ENCODE measurements at places on chromosomes 11 and 22.

DNA sequence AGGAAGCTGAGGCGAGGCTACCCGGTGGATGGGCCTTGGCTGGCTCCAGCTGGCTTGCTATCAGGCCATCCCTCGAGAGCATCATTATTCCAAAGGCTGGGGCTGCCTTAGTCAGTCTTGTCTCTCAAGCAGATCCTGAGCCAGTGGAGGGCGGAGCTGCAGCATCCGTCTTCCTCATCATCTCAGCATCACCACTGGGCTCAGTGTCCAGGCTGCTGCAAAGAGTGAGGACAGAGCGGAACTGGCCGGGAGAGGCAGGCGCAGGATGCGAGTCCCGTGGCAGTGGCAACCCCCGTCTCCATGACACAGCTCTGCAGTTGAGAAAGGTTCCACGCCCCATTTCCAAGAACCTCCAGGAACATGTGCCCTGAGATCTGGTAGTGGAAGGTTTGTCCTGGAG lies 4.4 kb downstream of the TP53I11 start:
- DNase-seq: peak; percentile 19

- no peak for DNase-seq
These were observed 61.4 kb downstream of the ABTB2 start for GRCh38 chr11:34296412-34296811.

- no peak for DNase-seq
These were observed 481.4 kb downstream of the ETS1 start for GRCh38 chr11:128105950-128106349.

- no peak for DNase-seq
These were observed 317.8 kb downstream of the MIAT start for GRCh38 chr22:26974914-26975803.

GRCh38 chr11:124120891-124121290 lies 5.6 kb downstream of the VWA5A start:
- DNase-seq: no peak

GRCh38 chr11:3154001-3154599 lies 11.0 kb downstream of the OSBPL5 start:
- DNase-seq: no peak

- no peak for DNase-seq
These were observed 58.5 kb downstream of the IGLL5 start for GRCh38 chr22:22946131-22946530.

- no peak for DNase-seq
These were observed 243.9 kb downstream of the MIAT start for GRCh38 chr22:26901198-26901816.

GRCh38 chr22:38348751-38349496 lies 31.7 kb upstream of the CSNK1E start:
- no peak for DNase-seq

GRCh38 chr11:44268614-44269080 lies 41.3 kb downstream of the ALX4 start:
- DNase-seq: no peak

DNA sequence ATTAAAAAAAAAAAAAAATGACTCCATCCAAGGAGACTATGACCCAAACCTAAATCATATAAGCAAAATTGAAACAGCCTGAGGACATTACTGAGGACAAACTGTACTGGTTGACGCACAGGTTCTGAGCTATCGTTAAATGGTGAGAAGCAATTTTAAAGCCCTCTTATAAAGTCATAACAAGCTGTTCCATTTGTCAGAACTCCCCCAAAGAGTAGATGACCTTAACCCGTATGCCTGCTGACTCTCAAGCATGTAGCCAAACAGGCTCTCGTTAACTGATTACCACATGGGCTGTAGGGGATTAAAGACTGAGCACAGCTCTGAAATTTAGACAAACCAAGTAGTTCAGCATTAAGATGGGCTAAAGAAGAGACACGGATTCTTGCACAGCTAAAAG lies 2.2 kb downstream of the CRYAB start:
- DNase-seq: no peak

GRCh38 chr11:2586793-2587131 lies 113.0 kb downstream of the KCNQ1OT1 start:
- DNase-seq: no peak

DNA sequence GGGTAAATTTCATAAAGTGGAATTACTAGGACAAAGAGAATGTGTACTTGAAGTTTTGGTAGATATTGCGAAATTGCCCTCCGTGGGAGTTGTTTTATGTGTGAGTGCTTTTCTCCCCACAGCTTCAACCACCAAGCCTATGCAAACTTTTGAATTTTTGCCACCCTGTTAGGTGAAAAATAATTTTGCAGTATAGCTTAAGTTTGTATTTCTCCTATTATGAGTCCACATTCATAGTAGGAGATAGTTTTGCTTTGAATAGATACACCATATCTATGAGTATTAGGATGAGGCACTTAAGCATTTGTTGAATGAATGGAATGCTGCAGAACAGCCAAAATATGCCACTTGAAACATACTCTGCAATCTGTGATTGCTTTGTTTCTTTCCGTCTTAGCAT lies 43.6 kb downstream of the UVRAG start:
- DNase-seq: no peak

DNA sequence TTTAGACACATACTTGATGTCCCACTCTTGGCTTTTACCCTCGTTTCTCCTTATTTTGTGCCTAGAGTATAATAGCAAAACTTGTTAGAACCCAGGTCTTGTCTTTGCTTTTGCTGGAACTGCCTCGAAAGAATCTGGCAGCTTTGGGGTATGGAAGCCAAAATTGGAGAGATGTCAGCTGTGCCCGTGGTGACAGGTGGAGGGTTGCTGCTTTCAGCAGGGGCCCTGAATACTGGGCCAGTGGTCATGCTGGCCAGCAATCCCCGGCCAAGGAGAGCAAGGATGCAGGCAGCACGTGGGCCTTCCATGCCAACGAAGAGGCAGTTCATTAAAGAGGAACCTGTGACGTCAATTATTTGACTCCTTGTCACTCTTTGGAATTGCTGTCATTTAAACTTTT lies 181.1 kb downstream of the HIPK3 start:
- no peak for DNase-seq

- no peak for DNase-seq
These were observed 425.3 kb upstream of the B3GAT1 start for GRCh38 chr11:134837166-134837886.

DNA sequence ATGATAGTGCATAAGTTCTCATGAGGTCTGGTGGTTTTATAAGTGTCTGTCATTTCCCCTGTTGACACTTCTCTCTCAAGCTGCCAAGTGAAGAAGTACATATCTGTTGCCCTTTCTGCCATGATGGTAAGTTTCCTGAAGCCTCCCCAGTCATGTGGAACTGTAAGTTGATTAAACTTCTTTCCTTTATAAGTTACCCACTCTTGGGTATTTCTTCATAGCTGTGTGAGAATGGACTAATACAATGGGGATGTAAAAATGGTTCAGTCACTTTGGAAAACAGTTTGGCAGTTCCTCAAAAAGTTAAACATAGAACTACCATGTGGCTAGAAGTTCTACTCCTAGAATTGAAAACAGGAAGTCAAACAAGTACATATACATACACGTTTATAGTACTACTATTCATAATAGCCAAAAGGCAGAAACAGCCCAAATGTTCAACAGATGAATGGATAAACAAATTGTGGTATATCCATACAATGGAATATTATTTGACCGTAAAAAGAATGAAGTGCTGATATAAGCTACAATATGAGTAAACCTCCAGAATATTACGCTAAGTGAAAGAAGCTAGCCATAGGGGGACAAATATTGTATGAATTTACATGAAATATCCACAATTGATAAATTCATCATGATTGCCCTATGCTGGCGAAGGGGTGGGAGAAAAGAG lies 16.0 kb upstream of the DKK3 start:
- DNase-seq: no peak

All from amygdala (tissue), 56 donors.